ENCODE measurements at places on chromosomes 11 and 22. TPM values are rescaled to one million over a fixed set of nuclear protein-coding genes. Genes with fewer than 3 reads are reported as not detected.

KCNK4 gene
- 0.31 TPM for total RNA-seq

IGF2 gene
- total RNA-seq, result 3.1 TPM

DCDC1 gene
- 0.22 TPM for total RNA-seq

B3GAT3 gene
- 30.8 TPM for total RNA-seq

ACR gene
- total RNA-seq, result not detected

C11orf65 gene
- 0.66 TPM for total RNA-seq

TTC12 gene
- total RNA-seq, result 9.5 TPM

MUC15 gene
- not detected for total RNA-seq

IFITM10 gene
- 0.77 TPM for total RNA-seq

PRR33 gene
- total RNA-seq, result not detected

SAAL1 gene
- total RNA-seq, result 43.5 TPM

DNA sequence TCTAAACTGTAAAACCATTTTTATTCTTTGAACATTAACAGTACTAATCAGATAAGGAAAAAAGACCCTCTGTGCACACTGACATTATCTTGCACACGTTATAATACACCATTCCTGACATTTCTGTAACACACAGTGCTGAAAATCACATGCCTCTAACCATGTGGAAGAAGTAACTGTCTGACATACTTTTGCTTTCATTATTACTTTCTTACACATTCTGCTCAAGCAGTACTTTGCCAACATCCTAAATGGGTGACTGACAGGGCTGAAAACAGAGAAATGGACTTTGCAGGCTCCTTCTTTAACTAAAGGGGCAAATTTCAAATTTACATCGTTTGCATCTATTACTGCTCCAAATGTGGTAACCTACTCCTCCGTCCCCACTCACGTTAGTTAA, 22.8 kb upstream of the TP53AIP1 start:
- H3K27ac ChIP-seq, result no peak overlapping the region
- H3K4me3 ChIP-seq, result no peak overlapping the region
- H3K36me3 ChIP-seq, result peaks cover 11% of the 10 kb centered on the region
- no peaks in the 10 kb centered on the region for H3K4me1 ChIP-seq

GRCh38 chr22:22397292-22397870, 111.2 kb downstream of the ZNF280B start:
- no peak for DNase-seq
- H3K4me3 ChIP-seq, result no peak overlapping the region
- peaks cover 80% of the 10 kb centered on the region for H3K27me3 ChIP-seq

DNA sequence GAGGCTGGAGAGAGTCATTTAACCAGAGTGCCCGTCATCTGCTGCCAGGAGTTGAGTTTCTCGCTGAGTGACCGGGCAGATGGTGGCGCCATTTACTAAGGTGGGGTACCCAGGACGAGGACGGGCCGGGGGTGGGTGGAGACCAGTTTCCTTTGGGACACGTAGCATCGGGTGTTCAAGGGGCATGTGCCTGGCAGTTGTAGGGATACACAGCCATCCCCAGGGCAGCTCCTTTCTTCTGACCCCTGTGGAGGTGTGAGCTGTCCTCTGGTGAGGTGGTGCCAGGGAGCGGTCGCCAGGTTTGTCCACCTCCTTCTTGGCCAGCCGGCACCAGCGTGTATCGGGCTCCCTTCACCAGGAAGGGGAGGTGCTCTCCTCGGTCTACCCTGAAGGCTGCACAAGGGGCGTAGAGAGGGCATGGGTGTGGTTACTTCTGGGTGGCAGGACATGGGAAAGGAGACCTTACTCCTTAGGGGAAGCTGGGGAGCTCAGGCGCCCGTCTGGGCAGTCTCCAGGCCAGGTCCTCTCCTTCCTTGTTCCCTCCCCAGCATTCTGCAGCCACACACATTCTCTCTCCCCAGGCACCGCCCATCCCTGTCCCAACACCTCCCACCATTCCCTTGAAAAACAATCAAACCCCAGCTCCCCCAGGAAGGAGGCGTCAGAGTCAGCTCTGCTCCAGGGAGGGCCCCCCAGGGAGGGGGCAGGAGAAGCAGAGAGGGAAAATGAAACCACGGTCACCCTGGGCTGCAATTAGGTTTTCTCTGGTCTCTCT, 10.3 kb upstream of the MB start:
- peak overlapping the region; percentile 81 for H3K4me3 ChIP-seq
- H3K27me3 ChIP-seq, result no peaks in the 10 kb centered on the region
- H3K27ac ChIP-seq, result no peak overlapping the region

GRCh38 chr11:20990447-20990846, 321.1 kb downstream of the NELL1 start:
- H3K27ac ChIP-seq, result no peak overlapping the region
- H3K4me3 ChIP-seq, result no peak overlapping the region

DNA sequence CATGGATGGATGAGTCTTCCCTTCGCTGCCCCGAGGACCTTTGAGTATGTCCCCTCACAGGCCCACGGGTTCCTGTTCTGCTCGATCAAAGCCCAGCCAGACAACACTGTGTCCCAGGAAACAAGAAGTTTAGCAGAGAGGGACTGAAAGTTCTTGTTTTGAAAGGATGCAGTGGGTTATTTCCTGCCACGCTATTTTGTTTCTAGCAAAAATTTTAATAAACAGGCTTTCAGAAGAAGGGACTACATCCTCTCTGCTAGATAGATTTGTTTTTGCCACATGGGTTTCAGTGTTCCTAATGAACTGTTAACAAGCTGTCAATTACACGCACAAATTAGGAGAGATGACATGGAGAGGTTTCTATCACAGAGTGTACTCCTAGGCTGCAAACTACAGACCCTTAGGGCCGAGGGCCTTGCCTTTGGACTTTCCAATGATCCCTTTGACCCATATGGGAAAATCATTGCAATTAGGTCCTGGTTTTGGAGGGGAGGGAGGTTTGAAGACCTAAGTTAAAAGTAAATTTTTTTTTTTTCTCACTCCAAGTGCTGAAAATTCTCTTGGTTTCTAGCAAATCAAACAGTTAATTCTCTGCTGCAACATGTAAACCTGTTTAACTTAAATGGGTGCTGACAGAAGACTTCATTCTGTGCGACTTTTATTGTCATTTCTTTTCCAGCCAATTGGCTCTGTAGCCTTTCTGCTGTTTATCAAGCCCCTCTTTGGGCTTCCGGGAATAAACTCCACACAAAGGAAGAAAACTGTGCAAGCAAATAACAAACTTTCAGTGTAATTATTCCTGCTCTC, 81.4 kb downstream of the RCN1 start:
- no peaks in the 10 kb centered on the region for H3K36me3 ChIP-seq
- no peaks in the 10 kb centered on the region for H3K4me1 ChIP-seq
- H3K4me3 ChIP-seq, result no peak overlapping the region
- no peak for DNase-seq
- H3K27ac ChIP-seq, result no peak overlapping the region

- H3K4me1 ChIP-seq, result no peaks in the 10 kb centered on the region
- H3K4me3 ChIP-seq, result no peak overlapping the region
- no peak overlapping the region for H3K27ac ChIP-seq
Measured at GRCh38 chr11:382081-382629, 11.9 kb upstream of the PKP3 start.

DNA sequence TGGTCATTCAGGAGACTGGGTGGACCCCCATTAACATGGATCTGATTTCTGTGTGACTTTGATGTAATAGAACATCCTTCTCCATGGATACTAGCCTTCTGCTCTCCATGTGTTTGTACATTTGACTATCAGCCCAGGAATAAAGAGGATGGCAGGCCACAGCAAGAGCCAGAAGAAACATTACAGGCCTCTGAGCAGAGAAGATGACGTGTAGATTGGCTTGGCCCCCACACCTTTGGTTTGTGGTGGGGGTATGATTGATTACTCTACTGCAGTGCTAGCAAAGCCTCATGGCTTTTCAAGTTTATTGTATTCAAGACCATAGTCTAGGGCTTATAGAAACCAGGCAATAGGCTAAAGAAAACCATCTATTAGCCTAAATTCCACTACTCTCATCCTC, 77.0 kb downstream of the GRAMD1B start:
- H3K36me3 ChIP-seq, result no peaks in the 10 kb centered on the region
- H3K27ac ChIP-seq, result no peak overlapping the region
- no peaks in the 10 kb centered on the region for H3K27me3 ChIP-seq
- no peaks in the 10 kb centered on the region for H3K4me1 ChIP-seq

- H3K27me3 ChIP-seq, result no peaks in the 10 kb centered on the region
- H3K27ac ChIP-seq, result no peak overlapping the region
- H3K4me1 ChIP-seq, result peaks cover 11% of the 10 kb centered on the region
- no peak for DNase-seq
Measured at GRCh38 chr11:10322830-10323792, 18.2 kb downstream of the ADM start.

DNA sequence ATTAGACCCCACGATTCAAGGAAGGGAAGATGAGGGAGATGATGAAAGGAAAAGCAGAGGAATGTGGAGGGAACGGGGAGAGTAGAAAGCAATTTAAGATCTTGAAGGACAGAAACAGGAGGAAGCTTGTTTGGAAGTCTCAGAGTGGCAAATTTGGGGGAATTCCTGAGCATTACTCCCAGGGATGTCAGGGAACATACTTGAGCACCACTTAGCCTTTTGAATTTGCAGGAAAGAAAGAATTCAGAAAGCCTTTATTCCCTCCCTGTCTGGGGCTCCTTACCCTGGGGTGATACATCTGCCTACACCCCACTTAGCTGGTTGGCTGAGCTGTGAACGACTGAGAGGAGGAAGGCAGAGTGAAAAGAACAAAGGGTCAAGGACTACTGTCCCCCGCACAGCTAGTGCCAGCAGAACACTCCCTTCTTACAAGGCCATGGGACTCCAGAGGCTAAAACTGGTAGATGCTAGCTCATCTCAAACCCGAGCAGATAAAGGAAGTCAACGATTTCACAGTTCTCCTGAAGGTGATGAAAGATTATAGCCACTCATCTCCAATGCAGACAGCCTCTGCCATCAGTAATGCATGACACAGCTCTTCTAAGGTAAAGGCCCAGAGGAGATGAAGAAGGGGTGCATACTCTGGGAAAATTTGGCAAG, 84.0 kb upstream of the AKIP1 start:
- no peak overlapping the region for H3K4me3 ChIP-seq
- peak; percentile 18 for DNase-seq
- H3K36me3 ChIP-seq, result no peaks in the 10 kb centered on the region
- peaks cover 10% of the 10 kb centered on the region for H3K4me1 ChIP-seq
- no peaks in the 10 kb centered on the region for H3K27me3 ChIP-seq
- no peak overlapping the region for H3K27ac ChIP-seq

DNA sequence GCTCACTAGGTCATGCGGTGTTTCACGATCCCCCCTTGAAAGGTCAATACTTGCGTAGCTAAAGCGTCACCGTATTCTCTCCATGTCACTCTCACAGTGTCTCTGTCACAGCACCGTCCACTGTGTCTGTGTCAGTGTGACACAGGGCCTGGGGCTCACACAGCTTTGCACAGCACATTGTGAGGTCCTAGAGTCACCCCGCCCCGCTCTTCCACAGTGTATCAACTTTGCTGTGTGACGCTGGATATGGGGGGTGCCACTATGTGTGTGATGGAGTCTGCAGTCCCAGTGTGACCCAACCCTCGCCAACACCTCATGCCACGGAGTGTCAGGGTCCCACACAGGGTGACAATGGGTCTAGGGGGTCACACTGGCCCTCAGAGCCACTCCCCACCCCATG, 583 bp downstream of the P4HA3 start:
- no peak overlapping the region for H3K27ac ChIP-seq
- H3K36me3 ChIP-seq, result no peaks in the 10 kb centered on the region
- peaks cover 6% of the 10 kb centered on the region for H3K27me3 ChIP-seq
- peaks cover 3% of the 10 kb centered on the region for H3K4me1 ChIP-seq

DNA sequence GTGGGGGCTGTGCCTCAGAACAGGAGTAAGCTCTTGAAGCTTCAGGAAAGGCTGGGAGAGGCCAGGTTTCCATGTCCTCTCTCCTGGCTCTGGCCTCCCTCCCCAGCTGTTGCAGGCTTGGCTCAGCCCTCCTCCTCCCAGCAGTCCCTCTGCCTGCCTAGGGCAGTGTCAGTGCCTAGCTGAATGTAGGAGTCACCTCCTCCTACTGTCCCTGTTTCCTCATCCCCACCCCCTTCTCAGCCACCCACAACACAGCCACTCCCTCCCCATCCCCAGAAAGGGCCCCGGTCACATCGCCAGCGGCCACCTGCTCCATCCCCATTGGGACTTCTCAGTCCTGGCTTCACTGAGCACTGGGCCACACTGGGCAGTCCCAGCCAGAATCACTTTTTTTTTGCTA, 2.9 kb upstream of the FBLN1 start:
- DNase-seq, result no peak
- 0 out of 2 replicates have a peak, but pooled peaks cover 3% of the 10 kb centered on the region for H3K4me1 ChIP-seq
- H3K36me3 ChIP-seq, result no peaks in the 10 kb centered on the region
- no peak overlapping the region for H3K27ac ChIP-seq
- no peak overlapping the region for H3K4me3 ChIP-seq

- H3K4me3 ChIP-seq, result no peak overlapping the region
- no peak overlapping the region for H3K27ac ChIP-seq
- no peaks in the 10 kb centered on the region for H3K4me1 ChIP-seq
Measured at GRCh38 chr22:22243033-22243680, 1.4 kb upstream of the VPREB1 start.

- H3K27ac ChIP-seq, result no peak overlapping the region
- DNase-seq, result peak; percentile 81
- H3K27me3 ChIP-seq, result no peaks in the 10 kb centered on the region
- H3K4me1 ChIP-seq, result no peaks in the 10 kb centered on the region
Measured at GRCh38 chr11:28566339-28567089, 458.3 kb downstream of the METTL15 start.

- H3K27ac ChIP-seq, result no peak overlapping the region
- H3K36me3 ChIP-seq, result no peaks in the 10 kb centered on the region
- no peaks in the 10 kb centered on the region for H3K27me3 ChIP-seq
Measured at GRCh38 chr22:46446799-46447198, 90.6 kb downstream of the CELSR1 start.

- peaks cover 3% of the 10 kb centered on the region for H3K4me1 ChIP-seq
- DNase-seq, result peak; percentile 51
Measured at GRCh38 chr11:46254133-46254491, 23.4 kb upstream of the CREB3L1 start.

DNA sequence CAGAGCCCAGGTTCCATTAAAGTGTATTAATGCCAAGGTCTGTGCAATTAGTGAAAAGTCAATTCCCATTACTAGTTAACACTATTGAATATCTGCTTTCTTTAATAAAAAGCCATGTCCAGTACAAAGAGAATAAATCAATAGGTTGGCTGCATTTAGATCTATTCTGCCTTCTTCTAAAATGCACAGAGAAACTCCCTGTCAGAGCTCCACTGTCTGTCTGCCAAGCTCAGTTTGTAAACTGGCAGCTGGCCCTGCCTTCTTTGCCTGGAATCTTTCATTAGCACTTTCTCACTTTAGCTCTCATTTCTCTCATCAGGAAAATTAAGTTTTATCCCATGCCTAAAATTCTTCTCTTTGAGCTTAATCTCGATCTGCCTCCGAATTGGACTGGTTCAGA, 35.6 kb downstream of the ARL14EP start:
- H3K27ac ChIP-seq, result no peak overlapping the region
- no peaks in the 10 kb centered on the region for H3K4me1 ChIP-seq
- no peaks in the 10 kb centered on the region for H3K27me3 ChIP-seq
- H3K4me3 ChIP-seq, result no peak overlapping the region
- no peak for DNase-seq

- DNase-seq, result no peak
- no peaks in the 10 kb centered on the region for H3K27me3 ChIP-seq
- peak overlapping the region; percentile 88 for H3K4me3 ChIP-seq
- H3K36me3 ChIP-seq, result peaks cover 21% of the 10 kb centered on the region
- H3K27ac ChIP-seq, result no peak overlapping the region
Measured at GRCh38 chr22:19940536-19941364, 822 bp upstream of the COMT start.
